ENCODE measurements at places on chromosomes 4 and X. TPM values are rescaled to one million over a fixed set of nuclear protein-coding genes. Genes with fewer than 3 reads are reported as not detected.
A peak's percentile ranks its signal among the peaks of the same experiment; 100 is the strongest.

- DNase-seq: peak; percentile 91
These were observed at the start of gene CTSO for GRCh38 chr4:155953151-155954117. Gene CTSO, minus strand, starts transcription at chr4:155953866. Its CDS starts 19 bp downstream, at chr4:155953847.

DNA sequence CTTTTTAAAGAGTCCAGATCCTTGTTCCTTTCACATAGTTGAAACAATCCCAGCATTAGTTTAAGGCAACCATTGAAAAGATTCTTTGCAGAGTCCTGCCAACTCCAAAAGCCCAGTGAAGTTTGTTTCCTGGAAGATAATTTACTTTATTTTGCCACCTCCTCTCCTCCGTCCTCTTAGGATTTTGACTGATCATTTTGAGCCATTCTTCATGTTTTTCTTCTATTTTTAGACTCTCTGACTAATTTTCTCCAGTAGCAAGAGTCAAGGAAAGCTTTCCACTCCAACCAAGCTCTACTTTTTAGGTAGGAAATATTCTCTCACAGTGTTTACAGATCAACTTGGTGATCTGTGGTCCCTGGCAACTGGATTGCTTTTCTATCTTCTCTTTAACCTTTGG is 10.3 kb downstream of the NCBP2L start:
- DNase-seq: no peak

DNA sequence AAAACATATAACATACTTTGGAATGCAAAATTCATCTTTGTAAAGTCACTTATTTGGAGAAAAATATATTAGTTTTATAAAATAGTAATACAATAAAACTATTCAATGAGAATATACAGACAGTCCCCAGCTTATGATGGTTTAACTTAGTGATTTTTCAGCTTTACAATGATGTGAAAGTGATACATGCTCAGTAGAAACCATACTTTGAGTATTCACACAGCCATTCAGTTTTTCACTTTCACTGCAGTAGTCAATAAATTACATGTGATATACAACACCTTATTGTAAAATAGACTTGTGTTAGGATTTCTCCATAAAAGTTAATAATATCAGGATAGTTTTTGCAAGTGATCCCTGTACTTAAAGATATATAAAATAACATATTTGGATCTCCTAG is 436.0 kb downstream of the CENPC start:
- DNase-seq: no peak

DNA sequence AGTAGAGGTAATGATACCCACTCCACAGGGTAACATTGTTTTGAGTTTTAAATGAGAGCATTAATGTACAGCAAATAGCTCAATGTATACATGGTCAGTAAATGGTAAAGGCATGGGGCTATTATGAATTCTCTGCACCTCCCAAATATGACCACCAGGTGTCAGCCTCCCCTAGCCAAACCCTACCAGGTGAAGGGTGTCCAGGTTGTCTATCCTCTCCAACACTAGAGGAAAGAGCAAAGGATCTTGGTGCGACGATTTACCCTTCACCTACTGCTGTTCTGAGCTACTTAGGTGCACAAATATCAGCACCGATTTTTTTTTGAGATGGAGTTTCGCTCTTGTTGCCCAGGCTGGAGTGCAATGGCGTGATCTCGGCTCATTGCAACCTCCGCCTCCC is 26.5 kb upstream of the XIAP start:
- DNase-seq: no peak

GRCh38 chrX:55030271-55031205 is at the start of gene ALAS2:
Gene ALAS2, minus strand, starts transcription at chrX:55030977. Its CDS starts 4,977 bp downstream, at chrX:55026000.
- DNase-seq: no peak

DNA sequence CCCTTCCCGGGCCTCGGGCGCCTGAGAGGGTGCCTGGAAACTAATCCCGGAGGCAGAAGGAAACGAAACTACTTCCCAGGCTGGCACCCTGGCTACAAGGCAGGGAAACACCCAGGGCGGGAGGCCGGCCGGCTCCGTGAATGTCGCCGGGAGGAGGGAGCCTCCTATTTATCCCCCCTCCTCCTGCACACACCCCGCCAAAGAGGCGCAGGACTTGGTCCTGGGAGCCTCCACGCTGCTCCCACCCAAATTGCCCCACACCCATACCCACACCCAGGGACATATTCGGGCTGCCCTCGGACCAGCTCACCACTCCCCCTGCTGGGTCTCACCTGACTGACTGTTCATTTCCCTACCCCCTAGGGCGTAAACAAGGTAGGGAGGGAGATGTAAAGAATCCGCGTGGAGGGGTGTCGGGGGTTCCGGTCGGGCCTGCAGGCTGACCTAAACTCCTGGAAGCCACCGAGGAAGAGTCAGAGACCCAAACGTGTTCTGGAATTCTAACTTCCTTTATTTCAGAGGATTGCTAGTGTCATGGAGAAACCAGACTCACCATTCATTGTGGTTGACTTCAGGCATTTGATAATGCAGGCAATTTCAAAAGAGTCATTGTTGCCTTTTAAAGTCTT is at the start of gene BTC:
Gene BTC, minus strand, starts transcription at position 142 of the 629 bp plus-strand sequence. CDS start 198 bp downstream, outside the sequence.
- DNase-seq: peak; percentile 10

DNA sequence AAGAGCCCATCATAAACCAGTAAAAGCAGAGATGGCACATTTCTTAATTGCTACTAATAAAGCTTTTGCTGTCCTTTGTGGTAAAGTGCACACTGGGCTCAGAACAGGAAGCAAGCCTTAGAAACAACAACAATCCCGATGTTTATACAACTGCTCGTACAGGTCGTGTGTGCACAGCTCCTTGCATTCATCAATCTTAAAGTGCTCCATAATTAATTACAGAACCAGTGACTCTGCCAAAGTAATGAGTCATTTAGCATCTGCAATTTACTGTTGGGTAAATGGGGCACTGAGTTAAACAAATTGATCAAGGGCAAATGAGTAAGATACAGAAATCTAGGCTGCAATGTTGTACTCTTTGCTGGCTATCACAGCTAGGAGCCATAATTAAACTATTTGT is 61.3 kb upstream of the TXK start:
- DNase-seq: no peak

DNA sequence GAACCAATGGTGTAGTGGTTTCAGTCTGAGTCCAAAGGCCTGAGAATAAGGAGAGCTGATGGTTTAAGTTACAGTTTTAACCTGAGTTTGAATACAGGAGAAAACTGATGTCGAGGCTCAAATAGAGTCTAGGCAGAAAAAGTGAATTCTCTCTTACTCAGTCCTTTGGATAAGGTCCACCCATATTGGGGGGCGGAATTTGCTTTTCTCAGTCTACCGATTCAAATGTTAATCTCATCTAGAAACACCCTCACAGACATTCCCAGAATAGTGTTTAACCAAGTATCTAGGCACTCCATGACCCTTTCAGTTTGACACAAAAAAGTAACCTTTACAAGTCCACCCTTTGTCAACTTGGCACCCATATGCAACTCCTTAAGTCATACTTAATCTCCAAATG is 216.0 kb downstream of the GRID2 start:
- DNase-seq: no peak

- no peak for DNase-seq
These were observed 14.6 kb upstream of the MED28 start for GRCh38 chr4:17599826-17600225.

DNA sequence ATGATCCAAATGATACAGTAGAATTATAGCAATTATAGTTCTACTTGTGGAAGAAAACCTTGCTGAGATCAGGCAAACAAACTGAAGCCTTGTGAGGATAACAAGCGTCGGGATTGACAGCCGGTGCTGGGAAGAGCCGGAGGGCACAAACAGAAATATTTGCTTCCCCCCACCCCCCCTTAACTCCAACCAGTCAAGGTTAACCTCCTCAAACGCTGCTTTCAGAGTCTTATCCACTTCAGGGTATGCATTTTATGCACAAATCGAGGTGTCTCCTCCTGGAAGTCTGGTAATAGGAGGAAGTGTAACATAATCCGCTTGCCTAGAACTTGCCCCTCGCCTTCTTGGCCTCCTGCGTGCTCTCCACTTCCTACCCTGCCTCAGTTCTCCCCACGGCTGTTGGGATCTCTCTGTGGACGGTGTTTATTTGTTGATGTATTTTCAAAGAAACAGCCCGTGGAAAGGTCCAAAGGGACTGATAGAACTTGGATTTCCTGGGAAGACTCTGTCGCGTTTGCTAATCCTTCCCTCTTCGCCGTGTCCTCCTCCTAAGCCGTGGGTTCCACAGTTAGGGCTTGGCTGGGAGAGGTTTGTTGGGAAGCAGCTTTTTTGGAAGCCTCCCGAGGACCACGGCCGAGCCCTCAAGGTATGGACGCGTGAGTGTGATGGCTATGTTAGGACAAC is 4.1 kb upstream of the ARX start:
- no peak for DNase-seq

GRCh38 chr4:143432258-143432591 is 81.3 kb upstream of the SMARCA5 start:
- DNase-seq: no peak

DNA sequence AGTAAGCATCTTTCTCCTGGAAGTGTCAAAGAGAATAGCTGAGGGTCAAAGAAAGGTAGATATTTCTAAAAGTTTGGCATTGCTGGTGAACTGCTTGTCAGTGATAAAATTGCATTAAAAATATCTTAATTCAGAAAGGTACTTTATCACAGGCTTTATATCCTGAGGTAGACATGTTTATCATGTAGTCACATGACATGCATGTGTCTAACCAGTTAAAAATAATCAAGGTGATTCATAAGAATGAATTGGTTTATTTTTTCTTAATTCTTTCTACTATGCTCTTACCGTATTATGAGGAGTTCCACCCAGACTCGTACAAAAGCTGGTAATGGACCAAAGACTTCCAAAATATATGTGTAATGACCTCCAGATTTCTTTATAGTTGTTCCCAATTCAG is 6.1 kb downstream of the SLC7A11 start:
- no peak for DNase-seq

DNA sequence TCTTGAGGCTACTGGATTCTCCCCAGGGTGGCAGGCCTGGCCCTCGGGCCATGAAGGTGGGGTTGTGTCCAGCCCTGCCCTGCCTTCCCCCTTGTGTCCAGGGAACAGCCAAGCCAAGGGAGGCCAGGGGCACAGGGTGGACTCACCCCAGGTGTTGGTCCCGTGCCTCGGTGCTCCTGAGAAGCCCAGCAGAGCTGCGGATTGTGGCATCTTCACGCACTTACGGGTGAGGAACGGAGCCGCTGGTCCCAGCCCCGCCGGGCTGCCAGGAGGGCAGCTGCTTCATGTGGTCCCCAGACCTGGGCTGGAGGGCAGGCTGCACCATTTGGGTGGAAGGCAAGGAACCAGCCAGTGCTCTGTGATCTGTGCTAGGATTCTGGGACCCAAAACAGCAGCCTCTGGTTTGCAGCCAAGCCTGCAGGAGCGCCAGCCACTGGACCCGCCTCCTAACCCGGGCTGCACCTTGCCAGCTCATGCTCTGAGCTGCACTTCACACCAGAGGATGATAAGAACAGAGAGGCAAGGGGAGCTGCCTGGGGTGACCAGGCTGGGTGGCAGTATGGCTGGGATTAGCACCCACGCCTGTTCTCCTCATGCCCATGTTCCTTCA is 36.1 kb upstream of the HMX1 start:
- no peak for DNase-seq

GRCh38 chr4:146550161-146550560 is 28.4 kb upstream of the SLC10A7 start:
- DNase-seq: no peak

GRCh38 chr4:141026900-141027299 is 106.4 kb downstream of the RNF150 start:
- no peak for DNase-seq

DNA sequence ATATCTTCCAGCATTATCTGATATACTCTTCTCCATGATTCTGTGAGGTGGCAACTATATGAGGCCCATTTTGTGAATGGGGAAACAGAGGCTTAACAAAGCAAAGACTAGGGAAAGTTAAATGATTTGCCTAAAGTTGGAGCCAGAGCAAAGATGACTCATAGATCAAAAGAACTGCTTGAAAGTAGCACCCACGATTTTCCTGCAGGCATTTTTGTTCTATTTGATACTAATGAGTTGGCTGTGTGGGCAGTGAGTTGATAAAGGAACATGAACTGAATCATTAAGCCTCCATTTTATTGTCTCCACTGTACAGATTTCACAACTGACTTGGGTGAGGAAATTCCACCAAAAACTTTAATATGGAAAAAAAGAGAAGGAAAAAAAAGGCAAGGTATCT is 138.9 kb upstream of the IGFBP7 start:
- DNase-seq: no peak

GRCh38 chr4:33111117-33111516 is 2390.9 kb downstream of the PCDH7 start:
- no peak for DNase-seq

DNA sequence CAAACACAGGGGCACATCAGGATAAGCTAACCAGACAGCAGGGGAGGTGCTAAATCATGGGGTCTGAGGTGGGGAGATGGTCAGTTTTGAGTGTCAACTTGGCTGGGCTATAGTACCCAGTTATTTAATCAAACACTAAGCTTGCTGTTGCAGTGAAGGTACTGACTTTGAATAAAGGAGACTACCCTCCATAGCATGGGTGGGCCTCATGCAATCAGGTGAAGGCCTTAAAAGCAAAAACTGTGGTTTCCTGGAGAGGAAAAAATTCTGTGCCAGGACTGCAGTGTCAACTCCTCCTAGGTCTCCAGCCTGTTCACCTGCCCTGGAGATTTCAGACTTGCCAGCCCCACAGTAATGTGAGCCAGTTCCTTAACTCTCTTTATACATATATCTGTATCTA is 12.6 kb upstream of the HSFX2 start:
- no peak for DNase-seq

The ATXN3L gene
- not detected for polyA plus RNA-seq

The LDB2 gene
- 29.0 TPM for polyA plus RNA-seq

The TLR1 gene
- polyA plus RNA-seq: 4.4 TPM

The RADX gene
- polyA plus RNA-seq: 1.3 TPM

The STPG2 gene
- 0.03 TPM for polyA plus RNA-seq

The PARM1 gene
- polyA plus RNA-seq: 81.3 TPM

The TMPRSS11A gene
- not detected for polyA plus RNA-seq

The SLC16A2 gene
- polyA plus RNA-seq: 12.2 TPM

The IL9R gene
- 2.0 TPM for polyA plus RNA-seq

The EVC2 gene
- polyA plus RNA-seq: 7.2 TPM

The RRH gene
- not detected for polyA plus RNA-seq

The SLC38A5 gene
- 5.8 TPM for polyA plus RNA-seq

Measured in urinary bladder (tissue), 4 donors.